Skin of body (tissue), 3 donors: ENCODE measurements at places on chromosomes 7 and 10. TPM values are rescaled to one million over a fixed set of nuclear protein-coding genes. Genes with fewer than 3 reads are reported as not detected.

DNA sequence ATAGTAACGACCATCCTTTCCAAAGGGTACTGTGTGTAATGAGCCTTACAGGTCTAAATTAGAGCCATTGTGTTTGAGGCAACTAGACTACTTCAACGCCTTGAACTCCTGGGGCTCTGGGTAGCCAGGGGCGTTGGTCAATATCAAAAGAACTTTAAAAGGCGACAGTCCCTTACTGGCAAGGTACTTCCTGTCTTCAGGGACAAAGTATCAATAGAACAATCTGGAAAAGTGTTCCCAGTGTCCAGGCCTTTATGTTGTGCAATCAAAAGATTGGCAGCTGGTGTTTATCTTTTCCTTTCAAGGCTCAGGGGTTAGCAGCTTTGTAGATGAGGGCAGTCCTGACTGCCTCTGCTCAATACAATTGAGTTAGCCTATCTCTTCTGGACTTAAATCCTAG, 284.3 kb downstream of the PARD3 start:
- no peak for DNase-seq

DNA sequence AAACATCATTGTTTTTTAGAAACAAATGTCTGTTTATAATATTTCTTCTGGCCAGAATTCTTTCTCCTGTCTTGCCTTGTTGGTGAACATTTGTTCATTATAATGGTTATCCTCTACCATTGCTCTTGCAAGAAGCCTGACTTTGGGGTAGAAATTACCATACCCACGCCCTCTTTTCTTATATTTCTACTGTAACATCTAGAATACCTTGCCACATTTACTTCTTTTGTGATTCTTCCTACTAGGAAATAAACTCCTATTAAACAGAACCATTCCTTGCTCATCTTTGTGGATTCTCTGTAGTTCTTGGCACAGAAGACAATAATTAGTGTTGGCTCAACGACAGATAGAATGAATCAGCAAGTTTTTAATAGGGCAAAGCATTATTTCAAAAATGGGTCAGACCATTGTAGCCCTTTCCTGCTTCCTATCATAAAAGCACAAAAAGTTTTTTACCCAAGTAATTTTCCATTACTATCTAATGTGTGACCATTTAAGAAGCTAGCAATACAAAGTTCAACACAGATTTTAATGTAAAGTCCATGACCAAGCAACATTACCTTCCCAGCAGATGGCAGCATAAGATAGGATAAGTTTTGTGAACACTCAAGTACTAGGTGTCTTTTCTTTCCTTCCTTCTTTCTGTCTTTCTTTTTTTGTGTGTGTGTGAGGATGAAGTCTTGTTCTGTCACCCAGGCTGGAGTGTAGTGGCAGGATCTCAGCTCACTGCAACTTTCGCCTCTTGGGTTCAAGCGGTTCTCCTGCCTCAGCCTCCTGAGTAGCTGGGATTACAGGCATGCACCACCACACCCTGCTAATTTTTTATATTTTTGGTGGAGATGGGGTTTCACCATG, 270.4 kb downstream of the HGF start:
- DNase-seq, result peak; percentile 78

DNA sequence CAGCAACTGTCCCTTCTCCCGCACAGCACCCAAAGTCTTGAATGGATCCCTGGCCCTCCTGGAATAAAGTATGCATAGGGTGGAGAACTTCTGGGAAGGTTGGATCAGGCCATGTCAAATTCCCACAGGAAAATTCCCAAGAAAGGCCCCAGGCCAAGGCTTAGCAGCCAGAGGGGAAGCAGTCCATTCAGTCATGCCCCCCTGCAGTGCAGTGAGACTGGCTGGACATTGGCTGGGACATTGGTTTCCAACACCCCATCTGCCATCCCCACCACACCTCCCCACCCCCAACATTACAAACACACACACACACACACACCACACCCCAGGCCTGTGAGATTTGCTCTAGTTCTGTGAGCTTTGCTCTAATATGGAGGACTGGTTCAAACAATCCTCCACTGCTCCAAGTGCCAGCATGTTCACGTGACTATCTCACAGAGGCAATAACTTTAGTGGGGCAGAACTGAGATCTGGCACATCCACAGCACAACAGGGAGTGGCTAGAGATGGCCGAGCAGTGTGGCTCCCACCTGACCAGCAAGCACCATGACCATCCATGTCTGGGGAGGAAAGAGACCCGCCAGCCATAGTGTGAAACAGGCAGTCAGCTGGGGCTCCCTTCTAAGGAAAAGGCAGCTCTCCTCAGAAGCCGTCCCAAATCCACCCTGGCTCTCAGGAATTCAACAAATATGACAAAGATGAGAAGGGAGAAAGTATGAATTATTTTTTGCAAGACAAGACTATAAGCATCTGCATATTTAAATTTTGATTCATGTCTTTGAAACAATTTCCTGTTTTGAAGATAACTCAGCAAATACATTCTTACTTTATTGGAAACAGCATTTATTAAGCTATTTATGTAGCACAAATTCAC, 6.7 kb upstream of the FAM170B start:
- no peak for DNase-seq

The PRKAG2 gene
- 15.2 TPM for total RNA-seq

The PTER gene
- total RNA-seq, result 8.1 TPM

The SLC26A4 gene
- total RNA-seq, result 1.1 TPM

DNA sequence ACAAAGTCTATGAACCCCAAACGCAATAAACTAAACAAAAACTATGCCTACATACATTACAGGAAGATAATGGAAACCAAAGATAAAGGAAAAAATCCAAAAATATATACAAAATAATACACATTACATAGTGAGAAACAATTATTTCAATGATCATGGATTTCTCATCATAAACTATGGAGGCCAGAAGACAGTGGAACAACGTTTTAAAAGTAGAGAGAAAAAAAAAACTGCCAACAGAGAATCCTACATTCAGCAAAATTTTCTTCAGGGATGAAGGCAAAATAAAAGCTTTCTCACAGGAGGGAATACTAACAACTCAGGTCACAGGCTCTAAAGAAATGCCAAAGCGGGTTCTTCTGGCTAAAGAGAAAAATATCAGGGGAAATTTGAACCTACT, 42.9 kb upstream of the FAM13C start:
- DNase-seq, result no peak

- DNase-seq, result no peak
These were observed 62.1 kb downstream of the PKD1L1 start for GRCh38 chr7:47885987-47886811.

GRCh38 chr10:78236416-78237015, 202.9 kb downstream of the RPS24 start:
- DNase-seq, result no peak

DNA sequence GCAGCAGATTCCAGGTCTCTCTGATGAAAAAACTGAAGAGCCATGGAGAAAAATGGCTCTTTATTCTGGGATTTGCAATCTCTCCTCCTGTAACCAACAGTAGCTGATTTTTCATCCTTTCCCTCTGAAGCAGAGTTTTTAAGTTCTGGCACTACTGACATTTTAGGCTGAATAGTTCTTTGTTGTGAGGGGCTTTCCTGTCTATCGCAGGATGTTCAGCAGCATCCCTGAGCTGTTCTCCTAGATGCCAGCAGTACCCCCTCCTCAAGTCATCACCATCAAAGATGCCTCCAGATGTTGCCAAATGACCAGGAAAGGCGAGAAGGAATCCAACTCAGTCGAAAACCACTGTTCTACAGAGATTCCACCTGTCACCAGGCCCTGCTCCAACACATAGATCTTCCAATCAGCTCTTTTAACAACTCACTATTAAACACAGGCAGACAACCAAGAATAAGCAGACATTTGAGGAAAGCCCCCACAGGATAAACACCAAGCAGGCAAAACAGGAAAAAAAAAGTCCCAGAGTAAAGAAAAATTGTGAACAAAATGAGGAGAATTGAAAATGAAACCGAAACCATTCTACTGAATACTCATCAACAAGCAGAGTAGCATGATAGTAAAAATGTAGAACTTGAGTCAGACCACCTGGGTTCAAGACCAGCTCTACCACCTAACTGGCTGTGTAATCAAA, 124.8 kb downstream of the MPP7 start:
- no peak for DNase-seq

The COL17A1 gene
- 128 TPM for total RNA-seq

GRCh38 chr10:1515121-1515779, 222.1 kb downstream of the ADARB2 start:
- no peak for DNase-seq

The GSDME gene
- total RNA-seq, result 6.9 TPM

The PRF1 gene
- 0.79 TPM for total RNA-seq

DNA sequence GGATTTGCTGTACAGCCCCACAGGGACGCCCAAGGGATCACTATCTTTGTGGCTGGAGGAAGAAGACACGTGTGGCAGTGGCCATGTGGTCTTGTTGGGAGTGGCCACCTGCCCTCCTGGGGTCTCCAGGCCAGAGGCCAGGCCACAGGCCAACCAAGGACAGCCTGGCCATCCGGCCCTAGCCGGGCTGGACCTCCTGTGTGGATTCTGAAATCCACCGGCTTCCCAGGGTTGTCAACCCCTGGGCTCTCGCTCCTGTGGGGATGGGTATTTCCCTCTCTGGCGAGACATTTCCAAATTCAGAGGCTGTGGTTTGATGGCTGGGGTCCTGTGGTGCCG, 31.5 kb upstream of the CFAP46 start:
- DNase-seq, result no peak

- DNase-seq, result no peak
These were observed 56.2 kb downstream of the ARMC3 start for GRCh38 chr10:22984066-22984465.

DNA sequence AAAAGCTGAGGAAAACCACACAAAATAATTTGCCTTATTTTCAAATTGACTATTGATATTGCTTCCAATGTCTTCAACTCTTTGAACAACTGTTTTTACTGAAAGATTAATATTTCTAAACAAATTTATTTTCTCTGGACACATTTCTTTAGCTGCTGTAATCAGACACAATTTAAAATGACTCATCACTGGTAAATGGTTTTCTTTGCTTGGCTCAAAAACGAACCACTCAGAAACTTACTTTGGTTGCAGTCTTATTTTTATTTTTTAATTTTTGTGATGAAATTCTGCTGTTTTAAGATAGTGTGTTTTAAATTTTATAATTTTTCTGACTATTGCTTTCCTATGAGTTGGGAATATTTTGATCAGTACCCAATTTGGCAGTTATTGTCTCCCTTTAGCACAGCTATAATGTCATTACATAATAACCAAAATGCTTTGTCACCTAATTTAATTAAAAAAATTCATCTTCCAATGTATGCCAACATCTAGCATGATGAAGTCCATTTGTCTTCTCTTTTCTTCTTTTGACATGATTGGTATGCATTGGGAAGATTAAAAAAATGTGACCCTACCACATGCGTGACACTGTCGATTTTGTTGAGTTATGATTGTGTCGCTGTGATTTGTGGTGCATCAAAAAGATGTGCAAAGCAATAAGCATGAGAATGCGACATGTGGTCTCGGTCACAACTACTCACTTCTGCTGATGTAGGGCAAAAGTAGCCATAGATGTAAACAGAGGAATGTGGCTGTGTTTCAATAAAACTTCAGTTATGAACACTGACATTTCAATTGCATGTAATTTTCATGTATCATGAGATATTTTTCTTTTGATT, 222.3 kb downstream of the SUGCT start:
- DNase-seq, result peak; percentile 11

The TUBB8 gene
- total RNA-seq, result not detected

DNA sequence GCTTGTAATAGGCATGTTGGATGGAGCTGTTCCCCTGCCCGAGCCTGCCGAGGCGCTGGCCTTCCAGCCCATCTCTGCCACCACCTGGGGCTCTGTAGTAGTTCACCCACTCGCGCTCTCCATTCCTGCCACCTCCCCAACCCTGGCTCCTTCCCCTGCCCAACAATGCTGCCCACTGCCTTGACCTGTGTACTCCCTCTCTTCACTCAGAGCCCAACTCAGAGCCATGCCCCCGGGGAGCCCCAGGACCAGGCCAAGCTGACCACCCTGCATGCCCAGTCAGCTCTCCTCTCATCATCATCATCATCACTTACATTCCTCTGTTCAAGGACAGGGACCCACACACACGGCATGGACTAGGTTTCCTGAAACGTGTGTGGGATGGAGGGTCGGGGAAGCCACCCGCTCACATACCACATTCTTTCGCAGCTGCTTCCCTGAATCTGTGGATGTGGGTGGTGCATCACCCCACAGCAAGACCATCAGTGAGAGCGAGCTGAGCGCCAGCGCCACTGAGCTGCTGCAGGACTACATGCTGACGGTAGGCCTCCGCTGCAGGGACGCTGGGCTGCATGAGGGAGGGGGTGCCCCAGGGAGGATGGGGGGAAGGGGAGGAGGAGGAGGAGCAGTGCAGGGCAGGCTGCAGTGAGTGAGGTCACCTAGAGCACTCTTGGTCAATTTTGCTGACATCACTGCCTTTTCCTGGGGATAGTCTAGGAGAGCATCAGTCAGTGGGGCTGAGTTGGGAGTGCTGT, 15.6 kb downstream of the NACAD start:
- no peak for DNase-seq

DNA sequence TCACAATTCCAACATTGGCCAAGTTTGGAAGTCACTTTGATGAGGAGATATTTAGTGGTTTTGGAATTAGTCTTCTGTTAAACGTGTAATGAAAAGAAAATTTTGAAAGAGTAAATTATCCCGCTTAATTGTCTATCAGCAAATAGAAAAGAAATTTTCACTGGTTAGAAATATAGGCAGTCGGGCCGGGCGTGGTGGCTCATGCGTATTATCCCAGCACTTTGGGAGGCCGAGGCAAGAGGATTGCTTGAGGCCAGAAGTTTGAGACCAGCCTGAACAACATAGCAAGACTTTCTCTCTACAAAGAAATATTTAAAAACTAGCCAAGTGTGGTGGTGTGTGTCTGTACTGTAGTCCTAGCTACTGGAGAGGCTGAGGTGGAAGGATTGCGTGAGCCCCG, 13.4 kb downstream of the CNTNAP2 start:
- no peak for DNase-seq

The CTAGE8 gene
- 5.3 TPM for total RNA-seq

The ZNF22 gene
- total RNA-seq, result 31.3 TPM

The TDRD1 gene
- 0.20 TPM for total RNA-seq

DNA sequence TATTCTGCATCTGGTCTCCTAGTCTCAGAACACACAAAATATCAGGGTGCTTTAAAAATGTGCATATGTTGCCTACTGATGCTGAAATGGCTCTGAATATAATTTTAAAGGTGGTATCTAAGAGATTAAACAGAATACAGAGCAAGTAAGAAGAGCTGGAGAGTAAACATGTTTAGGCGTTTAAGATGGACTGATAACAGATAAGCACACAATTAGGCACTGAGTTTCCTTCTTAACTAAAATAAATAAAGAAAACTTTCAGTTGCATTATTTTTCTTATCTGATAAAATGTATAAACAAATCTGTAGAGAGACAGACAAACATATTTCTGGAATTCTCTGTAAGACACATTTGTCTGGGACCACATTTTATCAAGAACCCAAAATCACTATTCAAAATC, 35.6 kb upstream of the DGKB start:
- no peak for DNase-seq

- DNase-seq, result no peak
These were observed 24.4 kb upstream of the C10orf67 start for GRCh38 chr10:23368816-23369640.

DNA sequence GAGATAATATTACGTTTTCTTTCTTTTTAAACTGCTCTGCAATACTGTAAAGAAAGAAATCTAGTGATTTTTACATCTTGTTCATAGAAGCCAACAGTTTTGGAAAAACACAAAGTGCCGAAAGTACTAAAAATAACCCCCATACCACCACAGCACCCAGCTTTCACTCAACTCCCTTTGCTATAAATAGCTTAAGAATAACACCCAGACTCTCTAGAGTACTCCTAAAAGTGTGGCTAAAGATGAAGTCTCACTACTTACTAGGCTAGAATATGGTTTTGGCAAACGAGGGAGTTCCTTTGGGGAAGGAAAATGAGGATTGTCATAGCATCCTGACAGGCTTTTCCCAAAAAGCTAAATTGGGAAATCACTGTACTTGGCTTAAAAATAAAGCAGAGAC, 151.8 kb upstream of the ANK3 start:
- no peak for DNase-seq

The TCERG1L gene
- total RNA-seq, result 0.99 TPM
